Lower leg skin (tissue), 4 donors: ENCODE measurements at places on chromosomes 5 and 9. TPM values are rescaled to one million over a fixed set of nuclear protein-coding genes. Genes with fewer than 3 reads are reported as not detected.

The PCDHGA3 gene
- total RNA-seq: 3.5 TPM

The ZBTB34 gene
- 12.0 TPM for total RNA-seq

The PLAC8L1 gene
- not detected for total RNA-seq

The SIT1 gene
- not detected for total RNA-seq

The SLC46A2 gene
- 63.4 TPM for total RNA-seq
